ENCODE measurements at places on chromosomes 12 and 14. TPM values are rescaled to one million over a fixed set of nuclear protein-coding genes. Genes with fewer than 3 reads are reported as not detected.

DNA sequence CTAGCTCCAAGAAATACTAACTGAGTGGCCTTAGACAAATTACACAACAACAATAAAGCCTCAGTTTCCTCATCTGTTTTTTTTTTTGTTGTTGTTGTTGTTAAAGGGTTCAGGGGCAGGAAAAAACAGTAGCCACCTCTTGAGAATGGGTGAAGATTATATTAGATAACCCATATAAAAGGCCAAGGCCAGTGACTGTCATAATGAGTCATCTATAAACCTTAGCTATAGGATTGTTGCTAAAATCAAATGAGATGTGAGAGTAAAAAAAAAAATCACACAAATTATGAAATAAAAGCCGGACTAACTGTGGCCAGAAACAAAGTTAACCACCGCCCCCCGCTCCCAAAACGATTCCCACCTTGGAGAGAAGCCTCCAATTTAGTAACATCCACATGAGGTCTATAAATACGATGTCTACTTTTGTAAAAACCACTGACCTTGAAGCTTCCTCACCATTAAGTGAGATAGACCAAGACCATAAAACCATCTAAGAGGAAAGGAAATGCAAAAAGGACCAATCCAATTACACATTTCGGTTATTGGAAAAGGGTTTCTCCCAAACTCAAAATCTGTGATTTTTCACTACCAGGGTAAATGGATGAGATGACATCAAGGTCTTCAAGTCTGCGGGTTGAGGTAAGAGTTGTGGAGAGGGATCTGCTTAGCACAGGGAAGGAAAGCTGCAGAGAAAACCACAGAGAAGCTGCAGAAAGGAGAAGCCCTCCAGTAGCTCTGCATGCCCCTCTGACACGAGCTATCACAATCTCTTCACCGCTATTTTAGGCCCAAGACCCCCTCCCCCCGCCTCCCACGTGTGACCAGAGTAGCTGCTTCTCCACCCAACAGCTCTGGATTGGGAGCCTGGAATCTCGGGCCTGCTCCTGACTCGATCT lies 1.0 kb downstream of the NAA25 start:
- DNase-seq, result peak; percentile 51

GRCh38 chr12:24854908-24855307 lies 94.0 kb downstream of the BCAT1 start:
- DNase-seq, result no peak

Gene GLS2
- total RNA-seq, result not detected

Gene KRT72
- total RNA-seq, result not detected

Gene PTCSC3
- not detected for total RNA-seq

Gene OR6C2
- not detected for total RNA-seq

Gene GPR162
- total RNA-seq, result not detected

- peak; percentile 40 for DNase-seq
Measured at GRCh38 chr12:3313675-3314663, 177.0 kb upstream of the PRMT8 start.

GRCh38 chr12:96606644-96607043 lies 117.3 kb downstream of the CFAP54 start:
- no peak for DNase-seq

Gene POLE
- 230 TPM for total RNA-seq

Gene SPIC
- not detected for total RNA-seq

GRCh38 chr12:79420146-79420618 lies 270.6 kb downstream of the PAWR start:
- DNase-seq, result peak; percentile 14

- no peak for DNase-seq
Measured at GRCh38 chr12:131239384-131240094, 285.8 kb downstream of the ADGRD1 start.

DNA sequence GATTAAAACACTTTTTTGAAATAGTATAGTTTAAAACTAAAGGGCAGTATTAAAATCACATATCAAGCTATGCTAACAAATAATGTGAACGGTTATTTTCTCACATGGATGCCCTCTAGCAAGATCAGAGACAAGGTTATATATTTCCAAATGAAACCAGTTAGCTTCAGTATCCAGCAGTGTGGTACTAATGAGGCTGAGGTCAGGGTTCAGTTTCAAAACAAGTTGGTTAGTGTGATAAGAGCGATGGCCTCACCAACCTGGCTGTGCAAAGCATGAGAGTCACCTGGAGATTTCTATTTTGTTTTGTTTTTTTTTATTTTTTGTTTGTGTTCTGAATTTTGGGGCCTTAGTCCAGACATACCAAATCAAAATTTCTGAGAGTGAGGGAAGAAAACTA lies 352.2 kb upstream of the KITLG start:
- no peak for DNase-seq

- DNase-seq, result no peak
Measured at GRCh38 chr12:107978201-107978600, 150.9 kb upstream of the WSCD2 start.

GRCh38 chr12:76018111-76018510 lies 13.5 kb downstream of the PHLDA1 start:
- DNase-seq, result no peak

GRCh38 chr14:103492156-103492925 lies 30.3 kb downstream of the CKB start:
- no peak for DNase-seq

Gene DDX11
- total RNA-seq, result 315 TPM

Gene NINJ2
- total RNA-seq, result 4.4 TPM

DNA sequence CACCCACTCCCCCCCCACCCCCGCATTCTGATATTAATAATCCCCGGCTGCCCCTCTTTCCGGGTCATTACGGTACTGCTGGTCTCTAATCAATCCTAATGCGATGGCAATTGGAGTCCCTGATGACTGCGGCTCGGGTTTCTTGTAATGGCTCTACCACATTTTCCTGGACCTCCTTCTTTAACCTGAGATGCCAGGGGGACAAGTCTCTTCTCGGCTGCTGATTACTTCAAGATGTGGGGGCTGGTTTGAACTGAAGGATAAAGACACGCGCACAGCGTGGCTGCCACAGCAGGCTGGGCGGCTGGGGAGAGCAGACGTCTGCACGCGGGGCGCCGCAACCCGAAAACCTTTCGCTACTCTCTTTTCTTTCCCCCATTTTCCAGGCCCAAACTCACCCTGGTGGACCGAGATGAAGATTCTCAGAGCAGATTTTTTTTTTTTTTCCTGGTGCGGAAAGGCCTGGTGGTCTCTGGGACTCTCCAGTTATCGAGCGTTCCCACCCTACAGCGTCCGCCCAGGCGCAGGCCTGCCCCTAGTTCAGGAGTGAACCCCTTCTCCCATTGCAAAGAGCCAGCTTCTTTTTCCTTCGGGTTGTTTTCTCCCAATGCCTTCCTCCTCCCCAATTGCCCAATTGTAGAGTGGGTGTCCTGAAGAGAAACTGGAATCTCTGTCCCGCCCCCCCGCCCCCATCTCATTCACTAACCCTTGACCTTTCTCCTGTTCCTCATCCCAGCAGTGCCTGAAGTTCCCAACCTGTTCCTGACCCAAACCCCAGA lies 6.0 kb upstream of the SIX1 start:
- no peak for DNase-seq

Gene DHRS2
- not detected for total RNA-seq

GRCh38 chr12:118359541-118359915 lies 13.2 kb downstream of the TAOK3 start:
- peak; percentile 72 for DNase-seq

GRCh38 chr14:60656686-60657455 lies 7.6 kb upstream of the SIX1 start:
- peak; percentile 94 for DNase-seq

Data from OCI-LY7 (cell line).